Brain pericyte (primary cell): ENCODE measurements at places on chromosomes 3 and 15.

DNA sequence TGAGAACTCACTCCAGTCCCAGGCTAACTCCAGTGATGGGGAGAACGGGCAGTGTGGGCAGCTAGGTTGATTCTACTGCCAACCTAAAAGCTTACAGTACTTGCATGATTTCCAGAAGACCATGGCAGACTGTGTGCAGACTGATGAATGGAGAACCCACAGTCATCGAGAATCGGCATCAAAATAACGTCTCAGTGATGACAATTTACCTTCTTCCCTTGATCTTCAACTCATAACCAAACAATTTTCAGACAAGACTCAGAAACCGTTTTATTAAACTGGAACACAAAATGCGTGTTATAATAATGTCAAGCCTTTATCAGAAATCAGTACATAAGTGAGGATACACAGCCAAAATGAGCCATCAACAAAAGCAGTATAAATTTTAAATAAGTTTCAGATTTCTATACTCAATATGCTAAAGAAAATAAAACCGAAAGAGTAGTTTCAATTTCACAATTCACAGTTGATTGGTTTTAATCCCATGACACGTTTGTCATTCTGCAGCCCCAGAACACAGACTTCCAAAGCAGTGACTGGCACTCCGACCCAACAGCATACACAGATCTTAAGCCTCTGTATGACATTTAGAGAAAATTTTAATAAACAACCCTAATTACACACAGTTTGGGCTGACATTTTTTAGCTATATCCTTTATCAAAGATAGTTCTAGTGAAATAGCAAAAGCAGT lies 54.5 kb downstream of the ZMAT3 start:
- DNase-seq = no peak

DNA sequence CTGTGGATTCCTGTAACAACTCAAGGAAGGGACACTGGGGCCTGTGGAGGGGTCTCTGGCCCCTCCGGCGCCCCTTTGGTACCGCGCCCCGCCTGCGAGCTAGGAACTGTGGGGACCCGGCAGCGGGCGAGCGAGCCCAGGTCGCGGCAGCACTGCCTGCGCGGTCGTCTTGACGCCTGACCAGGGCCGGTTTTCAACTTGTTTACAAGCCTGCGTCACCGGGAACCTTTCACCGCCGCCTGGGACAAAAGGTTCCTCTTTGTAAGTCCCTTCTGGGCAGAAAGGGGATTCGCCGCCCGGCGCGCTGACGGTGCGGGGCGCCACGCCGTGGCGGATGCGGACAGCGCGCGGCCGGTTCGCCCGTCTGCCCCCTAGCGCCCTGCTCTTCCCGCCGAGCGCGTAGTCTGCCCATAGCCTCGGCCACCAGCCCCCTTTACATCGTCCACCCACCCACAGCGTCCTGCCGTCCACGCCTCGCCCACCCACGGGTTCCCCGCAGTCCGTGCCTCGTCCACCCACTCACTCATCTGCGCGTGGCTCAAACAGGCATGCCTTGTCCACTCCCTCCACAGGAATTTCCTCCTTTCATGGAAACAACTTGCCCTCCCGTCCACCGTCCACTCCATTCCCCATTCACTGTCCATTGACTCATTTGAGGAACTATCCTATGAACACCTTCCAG lies 5.5 kb upstream of the CFAP100 start:
- DNase-seq = no peak

GRCh38 chr3:13781417-13781816 lies 98.5 kb downstream of the WNT7A start:
- no peak for DNase-seq

DNA sequence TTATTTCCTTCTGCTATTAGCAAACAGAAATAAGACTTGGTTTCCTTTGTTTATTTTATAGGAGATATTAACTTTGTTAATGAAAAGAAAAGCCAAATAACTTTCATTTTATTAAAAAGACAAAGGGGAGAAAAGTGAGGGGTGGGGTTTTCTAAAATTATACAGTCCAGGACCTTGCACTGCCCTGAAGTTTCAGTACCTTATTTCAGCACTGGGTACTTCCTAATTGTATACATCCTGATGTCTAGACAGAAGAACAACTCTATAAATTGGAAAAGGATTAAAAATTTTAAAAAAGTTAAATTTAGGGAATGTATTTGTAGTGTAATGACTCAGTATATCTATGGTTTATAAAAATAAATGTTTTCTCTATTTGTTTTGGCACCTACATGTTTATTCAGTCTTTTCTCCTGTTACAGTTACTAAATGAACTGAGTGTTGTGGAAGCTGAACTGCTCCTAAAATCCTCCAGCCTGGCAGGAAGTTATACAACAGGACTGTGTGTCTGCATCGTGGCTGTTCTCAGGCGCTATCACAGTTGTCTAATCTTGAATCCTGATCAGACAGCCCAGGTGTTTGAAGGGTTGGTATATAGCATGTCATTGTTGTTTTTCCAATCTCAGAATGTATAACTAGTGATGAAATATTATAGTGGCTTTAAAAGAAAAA lies 27.6 kb upstream of the P2RY13 start:
- DNase-seq = no peak

DNA sequence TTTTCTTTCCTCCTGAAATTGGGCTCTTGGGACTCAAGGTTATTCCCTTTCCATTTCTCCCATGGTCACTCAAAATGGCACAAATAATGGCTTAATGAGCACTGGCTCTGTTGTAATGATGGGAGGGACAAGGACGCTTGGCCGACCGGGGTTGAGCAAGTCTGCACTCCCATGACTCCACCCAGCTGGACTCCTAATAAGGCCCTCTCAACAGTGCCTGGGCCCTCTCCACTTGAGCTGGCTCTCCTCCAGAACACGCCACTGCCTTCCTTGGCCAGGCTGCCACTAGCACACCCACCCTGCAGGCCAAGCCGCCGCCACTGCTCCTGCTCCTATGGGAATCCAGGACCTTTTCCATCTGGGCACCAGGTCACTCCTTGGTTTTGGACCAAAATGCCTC lies 42.3 kb downstream of the ADCY5 start:
- DNase-seq = no peak

- no peak for DNase-seq
Observed at GRCh38 chr15:70054366-70054765, 43.4 kb downstream of the TLE3 start.
